ENCODE measurements at places on chromosomes 4 and X. TPM values are rescaled to one million over a fixed set of nuclear protein-coding genes. Genes with fewer than 3 reads are reported as not detected.

The PCDH18 gene
- 73.7 TPM for total RNA-seq

The GAGE2A gene
- total RNA-seq, result not detected

The PASD1 gene
- total RNA-seq, result not detected

The NLGN3 gene
- 0.37 TPM for total RNA-seq

The GJB1 gene
- not detected for total RNA-seq

The RAB41 gene
- total RNA-seq, result not detected

Data from aortic smooth muscle cell (primary cell).